Fibroblast of skin of right quadriceps (primary cell): ENCODE measurements at places on chromosomes 4 and X.

DNA sequence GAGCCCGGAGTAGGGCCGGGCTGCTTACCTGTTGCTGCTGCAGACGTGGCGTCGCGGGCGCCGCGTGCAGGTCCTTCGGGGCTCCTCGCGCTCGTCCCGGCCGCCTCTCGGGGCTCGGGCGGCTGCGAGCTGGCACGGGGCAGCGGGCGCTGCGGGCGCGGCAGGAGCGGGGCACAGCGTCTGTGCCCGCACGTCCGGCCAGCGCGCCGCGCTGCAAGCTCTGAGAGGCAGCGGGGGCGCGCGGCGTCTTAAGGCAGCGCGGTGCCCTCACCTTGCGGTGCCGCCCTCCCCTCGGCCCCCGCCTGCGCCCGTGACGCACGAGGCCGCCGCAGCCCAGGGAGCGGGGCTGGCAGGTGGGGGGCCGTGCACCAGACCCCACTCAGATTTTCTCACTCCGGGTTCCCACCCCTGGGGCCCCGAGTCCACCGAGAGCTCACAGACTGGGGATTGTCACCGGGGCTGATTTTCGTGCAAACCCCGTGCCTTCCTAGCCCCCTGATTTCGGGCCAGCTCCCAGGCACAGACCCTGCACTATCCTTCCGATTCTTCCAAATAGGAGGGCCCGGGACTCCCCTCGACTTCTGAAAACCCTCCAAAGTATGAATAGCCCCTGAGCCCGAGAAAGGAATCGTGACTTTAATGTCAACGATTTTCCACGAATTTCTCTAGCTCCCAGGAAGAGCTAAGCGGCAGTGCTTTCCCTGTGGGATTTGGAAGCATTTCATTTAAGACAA lies at the start of gene GPR101:
TSS of gene GPR101 (minus strand) at position 222 of the 734 bp plus-strand sequence. CDS start 2,321 bp downstream, outside the sequence.
- DNase-seq, result no peak

DNA sequence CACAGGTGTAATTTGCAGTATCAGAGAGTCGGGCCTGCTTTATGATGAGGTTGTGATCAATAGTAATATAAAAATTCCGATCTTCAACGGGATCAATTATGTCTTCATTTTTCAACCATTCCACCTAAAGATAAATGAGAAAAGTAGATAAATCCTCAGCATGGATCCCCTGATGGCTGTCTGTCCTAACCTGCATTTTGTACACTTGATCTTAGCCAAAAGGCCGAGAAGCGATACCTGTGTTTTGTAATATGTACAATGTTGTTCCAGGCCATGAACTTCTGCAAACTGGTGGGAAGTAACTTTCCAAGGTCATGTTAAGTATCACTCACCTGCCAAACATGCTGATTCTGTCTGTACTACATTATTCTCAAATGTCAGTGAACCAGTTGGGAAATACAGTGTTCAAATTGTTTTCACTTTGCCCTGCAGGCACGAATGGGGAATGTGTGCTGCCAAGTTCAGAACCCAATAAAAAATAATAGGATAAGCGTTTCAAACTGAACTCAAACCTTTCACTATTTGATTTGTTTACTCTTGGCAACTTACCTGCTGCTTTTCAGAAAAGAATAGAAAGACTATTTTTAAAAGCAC lies 298.1 kb downstream of the UNC5C start:
- DNase-seq, result no peak

- no peak for DNase-seq
These were observed 2.6 kb upstream of the LRAT start for GRCh38 chr4:154741131-154741665.

DNA sequence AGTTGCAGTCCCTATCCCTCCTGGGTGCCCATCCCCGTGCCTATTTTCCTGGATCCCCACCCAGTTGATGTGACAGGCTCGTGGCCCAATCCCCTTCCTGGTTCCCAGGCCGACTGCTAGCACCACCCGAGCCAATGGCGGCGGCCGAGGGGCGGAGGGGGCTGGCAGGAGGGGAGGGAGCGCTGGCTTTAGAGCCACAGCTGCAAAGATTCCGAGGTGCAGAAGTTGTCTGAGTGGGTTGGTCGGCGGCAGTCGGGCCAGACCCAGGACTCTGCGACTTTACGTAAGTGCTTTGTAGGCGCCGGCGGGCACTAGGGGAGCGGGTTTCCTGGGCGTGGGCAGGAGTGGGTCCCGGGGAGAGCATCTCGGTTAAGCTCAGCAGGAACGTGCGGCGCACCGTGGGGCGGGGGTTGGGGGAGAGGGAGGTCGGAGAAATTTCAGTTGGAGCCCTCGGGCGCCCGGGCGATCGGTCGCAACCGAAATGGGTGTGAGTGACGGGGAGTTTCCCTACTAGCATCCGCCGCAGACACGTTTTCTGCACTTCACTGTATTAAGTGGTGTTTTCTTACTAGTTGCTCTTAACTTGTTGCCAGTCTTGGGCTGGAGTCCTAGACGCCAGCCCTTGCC lies at the start of gene PLS3:
TSS of gene PLS3 (plus strand) at position 197 of the 627 bp plus-strand sequence. CDS start 49,077 bp downstream, outside the sequence.
- DNase-seq, result peak; percentile 89

DNA sequence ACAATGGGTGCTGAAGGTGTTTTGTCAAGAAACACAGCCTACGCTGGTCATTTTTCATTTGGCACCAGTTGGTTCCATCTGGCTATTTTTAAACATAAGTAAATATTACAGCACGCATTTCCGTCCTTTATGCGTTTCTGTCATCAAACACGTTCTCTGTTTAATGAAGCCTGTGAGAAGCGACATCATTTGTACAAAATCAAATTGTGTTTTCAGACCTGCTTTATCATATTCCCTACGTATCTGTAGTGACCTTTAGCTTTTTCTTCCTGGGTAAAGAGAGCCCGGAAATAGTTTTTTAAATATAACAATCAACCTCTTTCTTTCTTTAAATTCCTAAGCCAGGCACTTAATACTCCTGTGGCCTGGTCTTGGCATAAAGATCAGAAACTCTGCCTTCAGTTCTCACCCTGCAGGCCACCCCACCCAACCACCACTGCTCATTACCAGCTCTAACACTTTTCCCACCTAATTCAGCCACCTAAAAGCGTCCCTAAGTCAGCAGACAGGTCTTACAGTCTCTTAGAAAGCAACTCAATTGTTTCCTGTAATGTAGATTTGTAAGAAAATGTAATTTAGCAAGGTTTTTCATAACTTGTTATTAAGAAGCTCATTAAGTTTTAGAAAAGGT lies 30.4 kb downstream of the ACSL1 start:
- DNase-seq, result no peak

DNA sequence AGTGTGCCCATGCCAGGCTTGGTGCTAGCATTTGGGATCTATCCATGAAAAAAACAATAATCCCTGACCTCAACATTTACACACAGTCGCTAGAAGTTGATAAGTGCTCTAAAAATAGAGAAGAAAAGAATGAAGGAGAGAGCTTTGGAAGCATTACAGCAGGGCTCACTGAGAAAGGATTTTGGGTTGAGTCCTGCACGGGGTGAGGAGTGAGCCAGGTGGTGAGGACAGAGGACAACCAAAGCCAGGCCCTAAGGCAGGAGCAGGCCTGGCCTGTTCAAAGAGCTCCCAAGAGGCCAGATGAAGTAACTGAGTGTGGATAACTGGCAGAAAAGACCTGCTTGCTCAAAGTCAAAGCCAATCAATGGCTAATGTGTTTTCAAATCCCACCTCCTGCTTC lies 20.7 kb upstream of the PROM1 start:
- DNase-seq, result no peak

- DNase-seq, result no peak
These were observed 558.7 kb downstream of the SPRY1 start for GRCh38 chr4:123955167-123955800.
